ENCODE measurements at places on chromosomes 4 and X.

- no peak for DNase-seq
Observed at GRCh38 chr4:128524311-128524710, 236.7 kb upstream of the PGRMC2 start.

DNA sequence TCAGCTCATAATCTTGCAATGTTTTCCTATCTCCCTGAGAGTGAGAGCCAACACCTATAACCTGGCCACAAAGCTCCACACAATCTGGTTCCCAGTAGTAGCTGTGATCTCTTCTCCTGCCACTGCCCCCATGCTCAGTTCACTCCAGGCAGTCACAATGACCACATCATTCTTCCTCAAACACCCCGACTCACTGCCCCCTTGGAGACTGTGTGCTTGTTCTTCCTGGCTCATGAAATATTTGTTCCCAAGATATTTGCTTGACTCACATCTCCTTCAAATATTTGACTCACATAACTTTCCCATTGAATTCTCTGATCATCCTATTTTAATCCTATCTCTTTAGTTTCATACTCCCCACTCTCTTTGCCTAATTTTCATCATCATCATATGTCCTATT is 173.7 kb downstream of the AREG start:
- DNase-seq: no peak

- DNase-seq: no peak
Observed at GRCh38 chrX:97266406-97267121, 382.9 kb downstream of the RPA4 start.

DNA sequence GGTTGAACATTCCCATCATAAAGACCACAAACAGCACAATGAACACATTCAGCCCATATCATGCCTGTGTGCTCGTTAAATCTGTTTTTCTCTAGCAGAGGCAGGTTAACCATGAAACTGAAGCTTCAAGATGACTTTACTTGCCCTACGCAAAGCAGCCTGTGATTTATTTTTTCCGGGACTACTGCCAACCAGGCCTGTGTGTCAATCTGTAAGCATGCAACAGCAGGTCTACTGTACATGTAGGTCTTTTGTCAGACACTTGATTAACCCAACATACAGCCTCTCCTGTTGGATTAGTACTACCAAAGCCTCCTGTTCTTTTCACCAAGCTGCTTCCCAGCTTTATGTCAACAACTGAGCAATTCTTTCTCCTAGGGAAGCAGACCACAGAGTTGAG is 85.5 kb upstream of the ACSL1 start:
- DNase-seq: no peak

DNA sequence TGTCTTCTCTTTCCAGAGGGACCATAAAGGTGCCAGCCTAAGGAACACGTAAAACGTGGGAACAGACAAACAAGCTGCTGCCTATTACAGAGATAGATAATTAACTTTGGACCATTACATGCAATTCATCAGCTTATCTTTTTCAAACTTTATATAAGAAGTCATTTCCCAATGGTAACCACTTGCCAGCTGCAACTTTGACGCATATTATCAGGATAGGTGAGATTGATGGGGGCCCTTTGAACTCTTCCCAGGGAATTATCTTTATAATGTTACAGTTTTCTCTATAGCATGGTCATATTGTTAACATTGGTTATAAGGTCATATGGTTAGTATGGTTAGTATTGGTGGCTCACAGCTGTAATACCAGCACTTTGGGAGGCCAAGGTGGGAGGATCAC is 94.1 kb upstream of the BMP2K start:
- DNase-seq: no peak
